ENCODE measurements at places on chromosomes 16 and 17.
A peak's percentile ranks its signal among the peaks of the same experiment; 100 is the strongest.

DNA sequence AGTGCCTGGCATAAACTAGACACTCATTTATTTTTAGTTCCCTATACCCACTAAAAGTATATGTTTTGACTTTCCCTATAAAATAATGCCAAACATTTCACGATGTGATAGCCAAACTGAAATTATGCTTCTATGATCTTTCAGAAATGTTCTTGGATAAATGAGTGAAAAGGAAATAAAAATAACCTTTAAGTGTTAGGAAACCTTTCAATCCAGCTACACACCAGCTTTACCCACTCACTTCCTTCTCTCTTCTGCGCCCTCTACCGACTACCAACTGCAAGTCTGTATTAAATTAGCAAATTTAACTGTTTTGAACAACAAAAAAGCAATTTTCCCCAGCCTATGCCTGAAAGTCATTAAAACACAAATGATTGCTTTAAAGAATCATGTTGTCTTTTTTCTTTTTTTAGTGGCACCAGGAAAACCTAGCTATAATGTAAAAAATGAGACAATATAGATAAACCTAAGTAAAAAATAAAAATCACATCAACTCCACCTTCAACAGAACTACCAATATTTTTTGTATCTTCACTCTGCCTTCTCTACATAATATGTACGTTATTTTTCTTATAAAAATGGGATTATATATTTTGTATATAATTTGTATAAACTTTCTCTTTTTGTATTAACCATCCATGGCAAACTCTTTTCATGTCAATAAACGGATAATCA is 13.2 kb upstream of the TMEM100 start:
- peak; percentile 15 for DNase-seq

DNA sequence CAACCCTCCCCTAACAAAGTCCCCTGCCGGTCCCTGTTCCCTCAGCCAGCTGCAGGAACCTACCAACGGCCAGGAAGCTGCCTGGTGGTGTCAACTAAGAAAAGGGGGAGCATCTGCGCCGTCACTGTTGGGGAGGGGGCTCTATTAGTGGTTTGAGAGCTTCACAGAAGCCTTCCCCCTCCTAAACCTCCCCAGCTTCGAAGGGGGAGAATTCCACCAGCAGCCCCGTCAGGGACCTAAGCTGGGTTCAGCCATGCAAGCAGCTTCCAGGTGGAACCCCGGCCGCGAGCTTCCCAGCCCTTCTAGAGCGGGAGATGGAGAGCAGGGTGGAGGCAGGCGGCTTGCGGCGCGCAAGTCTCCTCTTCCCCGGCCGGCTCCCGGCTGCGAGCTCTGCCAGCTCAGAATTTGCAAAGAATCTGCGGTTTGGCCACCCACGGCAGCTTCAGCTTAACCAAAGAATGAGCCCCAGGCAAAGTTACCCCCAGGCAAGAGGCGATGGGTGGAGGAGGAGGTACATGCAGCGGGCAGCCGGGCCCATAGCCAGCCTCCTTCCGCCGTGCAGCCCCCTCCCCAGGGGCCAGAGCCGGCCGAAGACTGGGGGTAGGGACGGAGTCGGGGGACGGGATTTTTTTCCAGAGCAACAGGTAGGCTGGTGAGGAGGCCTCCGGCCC is 33.7 kb downstream of the DDX19A start:
- DNase-seq = peak; percentile 60

DNA sequence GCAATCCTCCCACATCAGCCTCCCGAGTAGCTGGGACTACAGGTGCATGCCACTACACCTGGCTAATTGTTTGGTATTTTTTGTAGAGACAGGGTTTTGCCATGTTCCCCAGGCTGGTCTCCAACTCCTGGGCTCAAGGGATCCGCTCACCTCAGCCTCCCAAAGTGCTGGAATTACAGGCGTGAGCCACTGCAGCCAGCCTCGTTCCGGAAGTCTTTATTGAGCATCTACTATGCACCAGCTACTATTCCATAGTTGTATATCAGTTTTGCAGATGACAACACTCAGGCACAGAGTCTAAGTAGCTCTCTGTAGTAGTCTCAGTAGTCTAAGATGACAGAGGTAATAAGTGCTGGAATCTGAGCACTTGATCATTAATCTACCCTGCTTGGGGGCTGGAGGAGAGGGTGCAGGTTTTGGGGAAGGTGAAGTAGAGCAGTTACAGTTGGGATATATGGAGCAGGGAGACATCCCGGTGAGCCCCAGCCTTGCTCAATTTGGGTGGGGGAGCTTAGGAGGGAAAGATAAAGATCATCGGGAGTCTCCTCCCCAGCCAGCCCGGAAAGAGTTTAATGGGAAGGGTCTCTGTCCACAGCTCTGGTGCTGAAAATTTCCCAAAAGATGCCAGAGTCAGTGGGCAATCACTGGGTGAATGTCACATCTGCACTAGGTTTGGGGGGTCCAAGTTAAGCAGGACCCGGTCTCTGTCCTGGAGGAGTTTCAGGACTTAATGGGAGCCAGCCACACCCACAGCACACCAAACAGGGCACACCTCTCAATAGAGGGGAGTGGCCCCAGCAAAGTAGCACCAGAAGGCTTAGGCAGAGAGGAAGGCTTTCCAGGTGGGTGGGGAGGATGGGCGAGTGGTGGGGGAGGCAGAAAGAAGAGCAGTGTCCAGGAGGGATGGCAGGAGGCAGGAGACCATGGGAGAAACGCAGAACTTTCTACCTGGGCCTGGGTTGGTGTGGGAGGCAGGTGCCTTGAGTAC is 1.7 kb downstream of the OTOP3 start:
- no peak for DNase-seq

DNA sequence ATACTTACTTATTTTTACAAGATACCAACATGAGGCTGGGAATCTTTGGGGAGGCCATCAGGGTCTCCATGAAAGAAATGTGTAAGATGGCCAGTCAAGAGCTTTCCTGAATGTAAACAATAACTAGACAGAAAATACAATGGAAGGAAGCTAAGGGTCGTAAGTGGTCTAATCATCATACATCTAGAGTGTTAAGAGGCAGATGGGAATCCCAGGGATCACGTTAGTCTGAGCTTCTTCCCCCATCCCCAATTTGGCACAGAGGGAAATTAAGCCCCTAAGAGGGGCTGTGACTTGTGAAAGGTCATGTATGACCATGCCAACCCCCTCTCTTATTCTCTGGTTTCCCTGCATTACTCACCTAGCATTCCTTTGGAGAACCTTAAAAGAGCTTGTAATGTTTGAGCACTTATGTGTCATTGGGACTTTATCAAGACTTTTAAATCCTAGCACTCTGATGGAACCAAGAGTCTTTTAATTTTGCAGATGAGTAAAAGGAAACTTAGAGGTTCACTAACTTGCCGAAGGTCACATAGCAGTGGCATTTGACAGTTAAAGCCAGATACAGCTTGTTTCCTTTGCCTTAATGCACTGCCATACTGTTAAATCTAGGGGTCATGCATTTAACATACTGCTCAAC is 46.1 kb downstream of the DCUN1D3 start:
- DNase-seq = no peak

- DNase-seq = no peak
Observed at GRCh38 chr17:76111956-76112355, 8.4 kb upstream of the EXOC7 start.

GRCh38 chr17:82095777-82096708 is 2.0 kb downstream of the FASN start:
- DNase-seq = no peak

Data from NCI-H2171 (cell line).